Kidney tubule cell (primary cell): ENCODE measurements at places on chromosomes 4 and X.

GRCh38 chrX:147962476-147962875, 18.7 kb upstream of the FMR1NB start:
- peak; percentile 28 for DNase-seq

DNA sequence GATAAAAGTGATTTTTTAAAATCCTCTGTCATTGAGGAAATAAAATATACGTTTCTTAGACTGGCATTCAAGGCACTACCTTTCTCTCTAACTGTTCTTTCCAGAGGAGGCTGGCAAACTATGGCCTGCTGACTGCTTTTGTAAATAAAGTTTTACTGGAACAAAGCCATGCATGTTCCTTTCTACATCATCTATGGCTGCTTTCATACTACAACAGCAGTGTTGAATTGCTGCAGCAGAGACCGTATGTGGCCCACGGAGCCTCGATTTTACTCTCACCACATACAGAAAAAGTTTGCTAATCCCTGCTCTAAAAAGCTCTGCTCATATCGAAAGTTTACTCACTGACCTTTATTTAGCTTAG, 20.2 kb downstream of the SETD7 start:
- DNase-seq: no peak

DNA sequence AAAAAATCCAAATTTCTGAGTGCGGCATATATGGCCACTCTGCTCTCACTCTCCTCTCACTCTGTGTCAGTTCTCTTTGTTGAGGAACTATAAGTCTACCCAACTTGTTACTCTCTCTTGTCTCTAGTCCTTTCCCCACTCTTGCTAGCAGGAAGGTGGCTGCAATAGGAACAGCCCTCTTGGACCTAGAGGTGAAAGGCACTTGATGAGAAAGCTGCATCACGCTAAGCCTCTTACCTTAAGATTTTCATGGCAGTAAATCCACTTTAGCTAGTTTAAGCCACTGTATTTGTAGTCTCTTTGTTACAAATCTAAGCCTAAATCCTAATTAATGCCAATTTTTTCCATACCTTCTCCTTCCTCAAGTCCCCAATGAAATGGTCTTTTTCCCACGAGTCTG, 189.9 kb downstream of the NKX6-1 start:
- no peak for DNase-seq

DNA sequence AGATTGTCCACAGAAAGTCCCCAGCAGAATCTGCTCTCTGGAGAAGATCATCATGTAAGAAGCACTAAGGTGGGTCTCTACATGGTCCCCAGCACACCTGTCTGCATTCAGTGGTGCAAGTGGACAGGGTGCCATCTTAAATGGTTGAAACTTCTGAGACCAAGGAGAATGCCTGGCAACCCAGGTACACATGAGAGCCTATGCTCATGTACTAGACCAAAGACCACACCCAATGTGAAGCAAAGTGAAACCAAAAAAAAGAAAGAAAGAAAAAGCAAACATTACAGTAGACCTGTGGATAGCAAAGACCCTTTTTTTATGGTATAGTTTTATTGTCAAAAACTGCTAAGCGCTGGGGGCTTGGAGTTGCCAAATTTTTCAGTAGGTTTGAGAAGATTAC, 15.0 kb downstream of the CD40LG start:
- no peak for DNase-seq

GRCh38 chr4:111028795-111029194, 405.9 kb upstream of the PITX2 start:
- DNase-seq: no peak

DNA sequence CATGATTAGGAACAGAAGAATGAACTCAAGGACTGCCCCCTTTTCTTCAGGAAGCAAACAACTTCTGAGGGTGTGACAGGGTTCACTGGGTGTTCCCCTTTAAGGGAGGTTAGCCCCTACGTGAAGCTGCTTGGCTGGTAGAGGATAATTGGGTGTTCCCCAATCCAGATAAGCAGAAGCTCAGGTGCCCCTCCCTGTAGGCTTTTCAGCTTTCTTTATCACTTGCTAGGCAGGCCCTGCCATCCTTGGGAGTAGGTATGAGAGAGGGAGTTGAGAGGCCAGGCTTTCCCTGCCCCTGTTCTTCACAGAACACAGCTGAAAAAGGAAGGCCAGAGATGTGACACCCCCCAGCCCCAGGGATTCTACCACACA, 44.2 kb downstream of the RTL9 start:
- DNase-seq: no peak

- DNase-seq: peak; percentile 4
Measured at GRCh38 chr4:31715302-31715701, 995.1 kb downstream of the PCDH7 start.

GRCh38 chrX:45735571-45735970, 534.9 kb upstream of the DIPK2B start:
- no peak for DNase-seq

DNA sequence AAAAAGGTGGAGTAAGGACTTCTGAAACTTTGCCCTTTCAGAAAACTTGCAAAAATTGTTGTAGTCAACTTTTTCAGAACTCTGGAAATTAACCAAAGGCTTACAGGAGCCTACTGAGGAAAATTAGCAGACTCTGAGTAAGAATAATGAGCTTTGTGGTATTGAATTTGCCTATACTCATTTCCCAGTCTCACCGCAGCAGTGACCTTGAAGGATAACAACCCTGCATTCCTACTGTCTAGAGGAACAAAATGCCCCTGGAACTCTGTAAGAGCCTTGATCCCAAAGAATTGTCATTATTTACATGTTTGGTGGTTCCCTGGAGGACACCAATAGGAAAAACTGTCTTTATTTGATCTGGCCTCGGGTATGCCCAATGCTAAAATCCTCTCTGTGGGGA, 57.9 kb downstream of the MND1 start:
- DNase-seq: no peak

DNA sequence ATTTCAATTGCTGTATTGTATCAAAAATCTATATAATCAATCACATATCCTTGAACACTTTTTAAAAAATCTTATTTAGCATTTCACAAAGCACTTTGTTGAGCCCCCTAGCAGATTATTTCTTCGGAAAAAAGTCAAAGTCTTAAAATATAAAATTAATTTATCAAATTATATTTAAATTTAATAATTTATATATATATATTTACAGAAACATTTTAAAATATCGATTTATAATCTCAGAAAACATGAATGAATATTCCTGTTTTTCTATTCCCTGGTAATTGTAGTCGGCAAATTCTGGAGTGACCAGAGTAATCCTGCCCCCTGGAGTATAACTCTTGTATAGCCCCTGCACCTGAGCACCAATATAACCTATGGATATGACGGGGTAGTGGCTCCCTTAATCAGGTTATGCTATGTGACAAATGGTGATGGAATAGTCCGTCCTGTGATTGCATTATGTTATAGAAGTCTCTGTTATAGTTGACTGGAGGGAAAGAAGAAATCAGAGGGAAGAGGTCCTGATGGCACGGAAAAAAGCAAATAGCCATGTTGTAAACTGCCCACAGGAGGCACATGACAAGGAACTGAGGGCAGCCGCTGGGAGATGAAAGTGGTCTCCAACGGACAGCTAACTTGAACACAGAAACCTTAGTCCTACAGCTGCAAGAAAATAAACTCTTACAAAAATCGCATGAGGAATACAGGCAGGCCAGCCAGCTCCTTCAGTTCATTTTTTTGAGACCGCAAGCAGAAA, 1092.3 kb downstream of the ARAP2 start:
- no peak for DNase-seq

GRCh38 chr4:141757287-141757686, 120.9 kb downstream of the IL15 start:
- no peak for DNase-seq

DNA sequence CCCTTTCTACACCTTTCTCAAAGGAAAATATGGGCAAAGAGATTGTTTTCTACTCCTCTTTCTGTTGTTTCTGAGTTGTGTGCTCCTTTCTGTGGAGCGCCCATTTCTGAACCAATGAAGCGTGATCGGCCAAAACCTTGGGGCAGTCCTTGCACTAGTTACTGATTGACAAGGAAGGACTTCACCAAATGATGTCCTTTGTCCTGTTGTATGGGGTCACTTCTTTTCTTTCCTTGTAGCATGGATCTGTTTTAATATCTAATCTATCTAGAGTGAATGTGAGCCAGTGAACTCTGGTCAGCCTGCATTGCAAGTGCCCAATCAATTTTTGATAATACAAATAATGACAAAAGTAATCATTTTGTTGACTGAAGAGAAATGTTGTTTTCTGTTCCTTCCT, 94.5 kb downstream of the EGF start:
- DNase-seq: peak; percentile 53

DNA sequence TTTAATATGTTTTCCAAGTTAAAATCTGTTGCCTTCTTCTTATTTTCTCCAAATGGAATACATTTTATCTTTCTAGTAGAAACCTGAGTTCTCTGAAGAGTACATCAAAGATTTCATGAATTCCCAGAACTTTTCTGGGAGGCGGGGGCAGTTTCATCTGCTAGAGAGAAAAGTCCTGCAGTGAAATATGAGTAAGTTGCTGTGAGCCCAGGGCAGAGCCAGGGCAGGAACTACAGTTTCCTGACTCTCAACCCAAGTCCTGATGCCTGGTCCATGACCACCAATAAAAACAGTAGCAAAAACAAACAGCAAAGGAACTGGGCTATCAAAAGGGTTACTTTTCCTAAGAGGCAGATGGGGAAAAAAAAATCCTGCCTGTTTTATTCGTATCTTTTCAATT, 239.4 kb upstream of the CTSO start:
- DNase-seq: peak; percentile 50

GRCh38 chrX:46433892-46434291, 111.3 kb downstream of the ZNF674 start:
- no peak for DNase-seq

DNA sequence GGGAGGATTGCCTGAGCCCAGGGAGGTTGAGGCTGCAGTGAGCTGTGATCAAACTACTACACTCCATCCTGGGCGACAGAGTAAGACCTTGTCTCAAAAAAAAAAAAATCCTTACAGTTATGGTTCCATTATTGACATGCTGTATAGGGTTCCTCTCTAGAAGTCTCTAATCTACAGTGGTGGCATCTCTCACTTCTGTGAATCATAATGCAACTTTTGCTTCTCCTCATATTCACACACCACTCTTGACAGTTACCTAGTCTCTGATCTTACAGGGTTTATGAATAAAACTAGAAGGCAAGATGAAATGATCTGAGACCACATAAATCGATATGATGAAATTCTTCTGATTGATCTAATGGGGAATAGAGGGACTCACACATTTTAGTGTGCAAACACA, 40.6 kb downstream of the DOCK11 start:
- DNase-seq: no peak

DNA sequence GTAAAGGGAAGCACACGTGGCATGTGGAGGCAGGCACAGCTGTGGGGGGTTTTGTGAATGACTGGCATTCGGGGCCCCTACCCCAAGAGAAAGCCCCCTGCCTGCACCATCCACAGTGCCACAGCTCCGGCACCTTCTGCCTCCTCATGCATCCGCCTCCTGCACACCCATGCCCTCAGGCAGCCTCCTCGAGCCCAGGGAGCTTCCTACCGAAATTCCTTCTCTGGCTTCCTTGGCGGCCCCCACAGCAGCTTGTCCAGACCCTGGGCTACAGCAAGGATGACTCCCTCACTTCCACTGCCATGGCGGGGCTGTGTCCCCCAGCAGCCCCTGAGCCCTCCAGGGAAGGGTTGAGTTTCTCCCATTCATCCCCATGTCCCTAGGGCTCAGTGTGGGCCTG, 99.9 kb downstream of the WFS1 start:
- no peak for DNase-seq

DNA sequence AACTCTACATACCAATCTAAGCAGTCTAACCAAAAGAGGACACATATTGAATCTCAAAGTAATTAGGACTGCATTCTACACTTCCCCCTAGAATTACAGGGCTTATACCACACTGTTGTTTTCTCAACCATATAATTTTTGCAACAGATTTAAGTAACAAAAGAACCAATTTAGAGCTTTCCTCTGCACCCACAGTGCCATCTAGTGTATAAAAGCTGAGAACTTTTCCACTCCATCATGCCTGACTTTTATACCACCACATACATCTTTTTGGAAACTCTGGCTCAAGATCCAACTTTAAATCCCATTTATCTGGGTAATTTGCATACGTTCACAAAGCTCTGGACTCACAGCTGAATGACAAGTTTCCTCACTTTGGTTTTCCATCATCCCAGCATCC, 99.5 kb downstream of the EFHC2 start:
- DNase-seq: peak; percentile 47

GRCh38 chr4:109994415-109994827, 81.7 kb downstream of the EGF start:
- no peak for DNase-seq

DNA sequence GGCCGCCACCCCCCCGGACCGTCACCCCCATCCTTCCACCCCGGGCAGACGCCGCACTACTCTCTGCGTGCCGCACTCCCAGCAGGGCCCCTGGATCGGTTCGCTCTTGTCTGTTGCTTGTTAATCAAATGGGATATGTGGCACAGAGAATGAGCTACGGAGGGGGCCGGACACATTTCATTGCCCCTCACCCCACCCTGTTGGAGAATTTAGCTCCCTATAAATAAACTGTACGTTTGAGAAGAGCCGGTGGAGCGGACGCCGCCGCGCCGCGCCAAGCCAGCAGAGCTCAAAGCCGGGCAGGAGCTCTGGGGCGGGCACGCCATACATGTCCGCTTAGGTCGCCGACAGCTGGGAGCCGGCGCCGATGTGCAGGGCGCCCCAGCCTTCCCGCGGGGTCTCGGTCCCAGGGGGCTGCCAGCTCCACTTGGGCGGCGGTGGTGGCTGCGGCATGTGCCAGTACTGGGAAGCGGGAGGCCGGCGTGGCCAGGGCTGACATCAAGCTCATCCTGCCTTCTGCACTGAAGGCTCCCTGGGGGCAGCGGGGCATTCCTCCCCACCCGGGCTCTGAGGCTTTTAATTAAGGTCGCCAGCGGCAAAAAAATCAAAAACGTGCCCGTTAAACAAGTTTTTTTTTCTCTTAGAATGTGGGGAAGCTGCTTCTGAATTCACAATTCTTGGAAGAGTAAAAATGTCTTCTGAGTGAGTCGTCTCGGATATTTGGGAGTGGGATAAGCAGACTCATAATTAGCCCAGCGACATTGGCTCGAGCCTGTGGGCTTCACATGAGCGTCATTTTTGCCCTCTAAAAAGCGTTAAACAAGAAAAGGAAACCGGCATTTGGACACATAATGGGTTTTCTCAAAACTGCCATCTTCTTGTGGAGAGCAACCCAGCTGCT, 1.1 kb upstream of the PCDH19 start:
- no peak for DNase-seq

DNA sequence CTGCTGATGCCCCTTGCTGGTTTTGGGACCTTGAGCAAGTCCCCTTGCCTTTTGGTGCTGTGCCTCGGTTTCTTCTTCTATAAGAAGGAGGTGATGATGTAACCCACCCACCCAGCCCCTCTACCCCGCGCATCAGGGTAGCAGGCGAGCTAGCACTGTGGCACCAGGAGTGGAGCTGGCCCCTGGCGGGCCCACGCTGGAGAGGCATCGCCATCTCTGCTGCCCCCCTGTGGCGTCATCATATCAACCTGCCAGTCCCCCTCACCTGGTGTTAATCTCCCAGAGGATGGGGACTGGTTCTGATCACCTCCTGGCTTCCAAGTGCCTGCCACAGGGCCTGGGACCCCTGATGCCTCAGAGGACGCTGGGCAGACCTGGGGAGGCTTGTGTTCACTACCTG, 6.3 kb upstream of the SORCS2 start:
- no peak for DNase-seq
